ENCODE measurements at places on chromosomes 11 and 22.

- no peak for DNase-seq
Measured at GRCh38 chr11:113874581-113875233, 665 bp downstream of the USP28 start.

GRCh38 chr22:38467904-38468442 is at the start of gene KDELR3:
KDELR3 (plus strand) TSS chr22:38468096; CDS start chr22:38468234, 138 bp downstream.
- no peak for DNase-seq

- no peak for DNase-seq
Measured at GRCh38 chr22:45235851-45236342, 4.8 kb downstream of the KIAA0930 start.

- DNase-seq, result no peak
Measured at GRCh38 chr11:59218893-59219292, 6.2 kb upstream of the MPEG1 start.

DNA sequence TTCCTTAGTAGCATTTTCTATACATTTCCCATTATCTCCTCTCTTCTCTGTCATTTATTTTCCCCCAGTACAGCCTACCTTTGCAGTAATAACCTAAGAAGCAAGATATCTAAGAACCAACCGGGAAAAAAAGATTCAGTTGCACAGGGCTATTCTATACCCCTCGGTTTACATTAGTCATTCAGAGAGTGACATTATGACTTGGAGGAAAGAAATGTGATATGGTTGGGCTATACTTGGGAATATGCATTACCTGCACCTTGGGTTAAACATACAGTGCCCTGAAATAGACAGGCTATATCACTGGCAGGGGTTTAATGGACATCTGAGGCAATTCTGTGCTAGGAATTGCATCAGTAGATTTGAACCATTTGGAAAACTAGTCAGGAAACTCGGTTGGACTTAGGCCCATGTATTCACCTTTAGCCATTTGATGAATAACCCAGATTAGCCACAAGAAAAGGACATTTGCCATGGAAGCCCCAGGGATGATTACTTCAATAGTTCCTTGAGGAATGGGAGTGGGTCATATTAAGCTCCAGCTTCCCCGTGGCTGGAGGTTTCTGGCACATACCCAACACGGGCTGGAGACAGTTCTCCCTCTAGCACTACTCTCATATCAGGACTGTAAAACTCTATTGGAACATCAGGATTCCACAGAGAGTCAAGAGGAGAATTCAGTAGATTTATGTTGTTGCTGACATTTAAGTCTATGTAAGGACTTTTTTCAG is 973.2 kb downstream of the NTM start:
- DNase-seq, result no peak

DNA sequence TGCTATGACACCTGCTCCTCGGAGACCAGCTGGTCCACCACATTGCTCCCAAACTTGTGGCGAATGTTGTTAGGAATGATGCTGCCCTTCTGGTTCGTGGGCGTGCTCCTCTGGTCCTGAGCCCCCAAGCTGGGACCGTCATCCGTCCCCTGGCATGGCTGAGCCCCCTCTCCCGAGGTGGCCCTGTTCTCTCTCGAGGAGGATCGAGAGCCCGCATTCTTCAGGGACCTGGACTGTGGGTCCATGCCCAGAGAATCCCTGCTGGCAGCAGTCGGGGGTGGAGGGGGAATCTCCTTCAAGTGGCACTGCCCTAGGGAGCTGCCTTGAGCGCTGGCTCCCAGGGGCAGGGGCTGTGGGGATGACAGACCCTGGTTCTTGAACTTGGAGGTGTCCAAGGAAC is 17.4 kb downstream of the TST start:
- DNase-seq, result no peak

DNA sequence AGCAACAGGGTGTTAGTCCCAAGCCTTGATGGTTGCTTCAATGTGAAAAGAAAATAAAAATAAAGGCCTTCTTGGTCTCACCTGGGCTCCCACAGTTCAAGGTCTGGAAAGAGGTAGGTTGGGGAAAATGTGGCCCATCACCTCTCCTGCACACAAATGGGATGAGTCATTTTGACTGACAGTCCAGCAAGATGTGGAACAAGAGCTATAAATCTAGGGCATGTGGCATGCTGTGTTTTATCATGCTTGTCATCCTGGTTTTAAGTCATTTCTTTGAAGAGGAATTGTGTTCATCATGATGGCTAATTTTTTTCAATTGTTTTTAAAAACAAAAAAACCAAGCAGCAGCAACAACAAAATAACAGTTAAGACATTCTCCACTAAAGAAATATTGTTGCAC is 503.7 kb downstream of the NTM start:
- no peak for DNase-seq

DNA sequence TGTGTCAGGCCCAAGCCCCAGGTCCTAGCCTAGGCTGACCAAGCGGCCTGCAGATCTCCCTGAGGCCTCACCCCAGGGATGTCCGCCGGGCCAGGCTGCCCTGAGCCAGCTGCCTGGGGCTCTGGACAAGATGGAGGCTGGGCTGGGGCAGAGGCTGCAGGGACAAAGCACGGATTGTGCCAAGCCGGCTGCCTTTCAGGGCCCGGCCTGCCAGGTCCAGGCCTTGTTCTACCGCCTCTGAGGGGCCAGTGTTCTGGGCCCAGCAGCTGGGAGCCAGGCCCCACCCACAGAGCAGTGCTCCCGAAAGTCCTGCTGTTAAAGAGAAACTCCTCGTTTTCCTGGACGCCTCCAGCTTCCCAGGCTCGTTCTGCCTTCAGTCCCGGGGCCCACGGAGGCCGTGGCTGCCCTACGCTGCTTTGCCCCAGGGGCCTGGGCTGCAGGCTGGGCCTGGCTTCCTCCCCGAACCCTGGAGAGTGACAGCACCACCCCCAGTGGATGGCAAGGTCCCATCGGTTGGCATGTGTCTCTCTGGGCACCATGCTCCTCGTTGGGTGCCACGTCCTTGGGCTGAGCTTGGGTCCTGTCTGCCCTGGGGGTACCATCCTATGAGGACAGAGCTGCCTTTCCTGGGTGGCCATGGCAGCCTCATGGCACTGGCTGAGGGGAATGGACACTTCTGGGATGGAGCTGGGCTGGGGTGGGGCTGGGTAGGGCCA is 7.6 kb downstream of the BRSK2 start:
- DNase-seq, result no peak

- DNase-seq, result no peak
Measured at GRCh38 chr11:120249279-120250262, 9.6 kb downstream of the POU2F3 start.

DNA sequence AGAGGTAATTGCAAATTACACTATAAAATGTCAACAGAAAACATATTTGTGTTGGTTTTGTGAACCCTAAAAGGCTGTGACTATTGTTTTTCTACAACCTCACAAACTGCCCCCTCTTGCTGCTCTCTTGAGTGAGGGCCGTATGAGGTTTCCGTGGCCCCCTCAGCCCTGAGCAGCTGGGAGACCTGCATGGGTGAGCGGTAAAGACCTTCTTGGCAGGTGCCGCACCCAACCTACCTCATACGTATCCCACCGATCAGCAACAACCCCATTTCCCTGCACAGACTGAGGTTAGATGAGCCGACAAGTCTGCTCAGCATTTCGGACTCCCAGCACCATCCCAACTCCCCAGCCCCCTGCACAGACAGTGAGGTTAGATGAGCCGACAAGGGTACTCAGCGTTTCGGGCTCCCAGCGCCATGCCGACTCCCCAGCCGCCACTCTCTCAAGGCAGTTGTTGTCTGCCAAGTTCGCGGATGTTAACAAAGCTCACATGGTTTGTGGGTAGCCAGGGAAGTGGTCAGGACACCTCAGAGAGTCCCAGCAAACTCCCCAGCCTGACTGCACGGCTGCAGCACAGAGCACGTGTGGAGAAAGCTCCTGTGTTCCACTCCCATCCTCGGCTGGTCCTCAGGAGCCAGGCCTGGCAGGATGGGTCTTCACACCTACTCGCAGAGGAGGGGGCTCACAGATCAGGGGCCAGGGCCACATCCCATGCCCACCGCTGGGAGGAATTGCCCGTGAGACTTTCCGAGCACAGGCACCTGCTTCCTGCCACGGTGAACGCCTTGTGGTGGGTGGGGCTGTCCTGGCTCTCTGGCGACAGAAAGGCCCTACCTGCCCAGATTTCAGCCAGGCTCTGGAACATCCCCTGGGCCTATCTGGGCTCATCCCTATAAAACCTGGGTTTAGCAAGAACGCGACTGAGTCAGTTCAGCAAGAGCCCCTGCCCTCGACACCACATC is 502.9 kb downstream of the BRD1 start:
- DNase-seq, result no peak

GRCh38 chr11:26522912-26523610 is 49.0 kb downstream of the MUC15 start:
- DNase-seq, result no peak

DNA sequence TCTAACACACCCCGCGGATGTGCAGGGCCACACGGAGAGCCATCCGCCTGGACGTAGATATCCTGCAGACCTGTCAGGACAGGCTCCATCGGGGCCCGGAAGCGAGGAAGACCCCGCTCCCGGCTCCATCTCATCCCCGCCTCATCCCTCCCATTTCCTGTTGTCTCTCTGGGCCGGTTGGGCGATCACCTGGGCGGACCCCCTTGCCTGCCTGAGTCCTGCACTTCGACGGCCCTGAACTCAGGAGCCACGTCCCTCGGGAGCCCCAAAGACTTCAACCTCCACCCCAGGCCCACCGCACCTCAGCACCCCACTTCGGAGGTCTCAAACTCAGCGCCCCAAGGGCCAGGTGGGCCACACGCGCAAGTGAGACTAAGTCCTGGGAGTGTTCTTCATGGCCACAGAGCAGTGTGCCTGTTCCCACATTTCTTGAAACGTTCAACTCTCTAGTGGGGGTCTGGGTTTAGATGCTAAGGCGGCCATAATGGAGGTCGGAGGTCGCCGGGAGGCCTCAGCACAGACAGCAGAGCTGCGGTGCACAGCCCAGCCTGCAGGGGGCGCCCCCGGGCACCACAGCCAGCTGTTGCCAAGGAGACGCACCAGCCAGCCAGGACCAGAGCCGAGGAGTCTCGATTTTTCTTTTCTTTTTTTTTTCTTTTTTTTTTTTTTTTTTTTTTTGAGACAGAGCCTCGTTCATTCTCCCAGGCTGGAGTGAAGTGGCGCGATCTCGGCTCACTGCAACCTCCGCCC is 26.0 kb upstream of the FADD start:
- DNase-seq, result no peak

DNA sequence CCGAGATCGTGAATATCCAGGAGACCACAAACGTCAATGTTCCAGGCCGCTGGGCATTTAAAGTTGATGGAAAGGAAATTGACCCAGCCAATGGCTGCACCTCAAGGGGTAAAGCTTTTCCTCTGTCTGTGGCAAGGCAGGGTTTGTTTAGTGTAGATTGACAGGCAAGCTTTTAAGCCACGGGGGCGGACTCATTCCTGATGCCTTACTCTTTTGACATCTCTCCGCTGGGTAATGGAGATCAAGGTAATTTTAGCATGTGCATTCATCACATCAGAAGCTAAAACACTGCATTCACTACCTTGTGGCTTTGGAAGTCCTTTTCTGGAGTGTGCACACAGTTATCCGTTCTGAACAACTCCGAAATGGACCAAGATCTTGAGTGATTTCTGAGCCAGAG is 12.6 kb downstream of the TECTA start:
- no peak for DNase-seq

DNA sequence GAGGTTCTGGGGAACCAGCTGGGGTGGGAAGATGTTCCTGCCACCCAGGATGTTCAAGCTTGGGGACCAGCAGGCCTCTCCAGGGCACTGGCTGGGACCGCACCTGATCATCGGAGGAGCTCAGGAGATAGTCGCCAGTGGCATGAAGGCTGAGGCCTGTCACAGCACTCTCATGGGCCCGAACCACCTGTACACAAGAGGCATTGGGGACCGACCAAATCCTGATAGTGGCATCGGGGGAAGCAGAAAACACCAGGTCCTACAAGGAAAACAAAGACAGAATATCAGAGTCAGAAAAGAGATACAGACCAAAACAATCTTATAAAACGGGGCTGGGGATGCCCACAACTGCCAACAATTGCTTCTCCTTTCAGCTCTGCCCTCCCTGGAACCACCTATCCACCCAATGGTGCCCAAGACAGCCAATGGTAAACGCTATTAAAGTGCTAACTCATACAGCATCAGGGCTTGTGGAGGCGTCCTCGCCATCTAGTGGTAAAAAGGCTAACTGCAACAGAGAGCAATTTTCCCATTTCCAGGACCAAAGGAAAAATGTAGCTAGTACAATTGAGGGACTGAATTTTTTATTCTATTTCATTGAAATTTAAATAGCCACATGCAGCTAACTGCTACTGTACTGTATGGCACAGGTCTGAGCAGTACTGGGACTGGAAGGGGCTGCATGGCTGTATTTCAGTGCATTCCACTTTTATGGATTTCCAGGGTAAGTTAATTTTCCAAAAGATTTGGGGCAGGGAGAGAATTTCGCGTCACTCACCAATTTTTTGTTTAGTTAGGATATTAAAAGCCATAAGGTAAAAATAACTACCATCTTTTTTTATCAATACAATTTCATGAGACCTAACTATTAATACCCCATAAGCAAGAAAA is 7.1 kb downstream of the PRPF19 start:
- no peak for DNase-seq

- no peak for DNase-seq
Measured at GRCh38 chr11:126334659-126335462, 20.6 kb upstream of the ST3GAL4 start.
